ENCODE measurements at places on chromosomes 3 and 15.

DNA sequence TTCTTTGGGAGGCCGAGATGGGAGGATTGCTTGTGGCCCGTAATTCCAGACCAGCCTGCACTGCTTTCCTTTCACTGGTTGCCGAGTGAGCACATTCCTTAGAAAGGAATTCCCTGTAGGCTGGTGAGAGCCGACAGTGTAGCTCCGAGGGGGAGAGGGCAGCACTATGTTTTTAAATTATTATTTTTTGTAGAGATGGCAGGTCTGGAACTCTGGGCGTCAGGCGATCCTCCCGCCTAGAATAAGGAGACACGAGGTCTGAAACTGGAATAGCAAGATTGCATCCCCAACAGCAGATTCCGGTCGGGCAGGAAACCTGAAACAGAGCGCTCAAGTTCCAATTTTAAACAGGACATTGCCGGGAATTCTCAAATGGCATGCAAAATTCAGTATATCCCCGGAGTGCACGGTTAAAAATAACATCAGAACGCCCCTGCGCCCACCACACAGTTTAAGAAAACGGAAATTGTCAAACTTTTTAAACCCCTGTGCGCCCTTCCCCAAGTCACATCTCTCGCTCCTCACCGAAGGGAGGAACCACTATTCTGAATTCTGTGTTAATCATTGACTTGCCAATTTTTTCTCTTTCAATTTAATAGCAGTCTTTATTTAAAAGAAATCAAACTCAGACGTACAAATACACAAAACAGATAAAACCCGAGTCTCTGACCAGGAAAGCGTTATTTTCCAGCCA, 643 bp upstream of the RNU5B-1 start:
- DNase-seq: peak; percentile 43

DNA sequence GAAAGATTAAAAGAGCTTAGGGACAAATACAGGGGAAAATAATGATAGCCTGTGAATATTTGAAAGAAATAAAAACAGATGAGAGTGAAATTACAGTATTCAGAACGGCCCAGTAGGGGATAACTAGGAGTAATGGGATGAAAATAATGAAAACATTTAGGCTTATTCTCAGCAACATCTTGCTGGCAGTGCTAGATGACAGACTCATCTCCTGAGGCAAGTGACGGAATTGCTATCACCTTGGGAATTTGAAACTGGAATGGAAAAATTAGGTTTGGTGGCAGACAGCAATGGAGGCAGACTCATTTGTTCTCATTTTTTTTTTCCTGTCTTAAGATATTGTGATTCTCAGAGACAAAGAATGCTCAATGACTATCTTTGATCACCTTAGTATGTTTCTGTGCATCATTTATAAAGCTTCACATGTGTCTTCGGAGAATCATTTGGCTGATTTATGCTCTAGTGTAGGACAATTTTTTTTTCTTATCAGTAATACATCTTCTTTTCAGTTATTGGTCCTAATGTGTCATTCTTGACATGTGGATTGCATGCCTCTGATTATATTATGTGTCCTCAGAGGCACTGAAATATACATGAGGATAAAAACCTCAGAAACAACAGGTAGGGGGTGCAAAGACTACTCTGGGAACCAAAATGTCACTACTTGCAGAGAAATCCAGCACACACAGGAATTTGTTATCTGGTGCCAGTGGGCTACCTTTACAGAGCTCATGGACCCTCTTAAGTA, 711.7 kb downstream of the EDEM1 start:
- no peak for DNase-seq

DNA sequence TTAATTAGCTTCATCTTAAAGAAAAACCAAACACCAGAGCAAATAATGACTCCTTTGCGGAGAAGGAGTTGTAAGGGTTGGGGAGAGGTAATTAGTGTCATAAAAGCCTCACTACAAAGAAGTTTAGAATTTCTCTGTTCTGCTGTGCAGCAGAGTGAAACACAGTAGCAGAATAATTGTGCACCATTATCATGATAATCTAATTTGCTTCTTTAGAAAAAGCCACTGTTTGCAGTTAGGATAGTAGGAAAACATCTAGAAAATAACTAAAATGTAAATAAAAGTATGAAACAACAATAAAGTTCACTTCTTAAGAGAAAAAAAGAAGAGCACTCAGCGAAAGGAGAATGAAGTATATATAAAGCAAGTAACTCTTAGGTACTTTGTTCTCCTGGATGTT, 5.5 kb downstream of the SHOX2 start:
- DNase-seq: no peak

DNA sequence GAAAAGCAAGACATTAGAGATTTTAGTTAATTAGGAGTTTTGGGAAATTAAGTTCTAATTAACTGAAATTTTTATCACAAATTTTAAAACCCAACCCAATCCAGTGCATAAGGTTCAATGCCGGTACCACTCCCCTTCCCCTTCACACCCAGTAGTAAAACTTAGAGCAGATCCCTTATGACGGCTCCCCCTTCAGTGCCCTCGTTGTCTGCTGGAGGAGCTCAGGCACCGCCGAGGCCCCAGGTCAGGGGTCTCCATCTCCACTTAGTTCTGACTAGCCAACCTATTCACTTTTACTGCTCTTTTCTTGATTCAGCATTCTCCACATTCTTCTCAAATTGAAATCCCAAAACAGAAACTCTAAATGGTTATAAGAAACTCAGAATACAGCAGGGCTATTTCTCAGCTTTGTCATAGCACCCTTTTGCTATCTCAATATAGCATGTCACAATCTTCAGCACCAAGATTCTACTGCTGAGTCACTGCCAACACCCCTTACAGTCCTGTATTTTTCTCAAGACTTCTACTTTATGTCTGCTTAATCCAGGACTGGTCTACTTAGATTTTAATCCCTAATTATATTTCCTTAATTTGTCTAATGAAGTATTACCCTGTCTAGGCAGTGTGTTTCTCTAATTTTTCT, 39.8 kb downstream of the TUBGCP4 start:
- no peak for DNase-seq

GRCh38 chr3:17443142-17443541, 299.3 kb downstream of the TBC1D5 start:
- no peak for DNase-seq

GRCh38 chr3:14154895-14155440, 23.4 kb downstream of the XPC start:
- DNase-seq: no peak

DNA sequence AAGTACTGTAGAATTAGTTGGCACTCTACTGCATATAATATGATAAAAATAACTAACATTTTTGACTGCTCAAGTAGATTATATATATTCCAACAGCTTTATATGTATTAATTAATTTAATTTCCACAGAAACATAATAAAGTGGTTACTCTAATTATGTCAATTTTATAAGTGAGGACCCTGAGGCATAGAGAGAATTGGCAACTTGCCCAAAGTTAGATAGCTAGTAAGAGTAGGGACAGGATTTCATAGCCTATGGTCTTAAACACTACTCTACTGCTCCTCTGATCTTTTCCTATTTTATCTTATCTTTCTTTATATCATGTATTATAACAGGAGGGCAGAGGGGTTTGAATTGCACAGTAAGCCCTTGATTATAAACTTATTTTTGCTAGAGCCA, 418.7 kb upstream of the SGO1 start:
- DNase-seq: no peak

DNA sequence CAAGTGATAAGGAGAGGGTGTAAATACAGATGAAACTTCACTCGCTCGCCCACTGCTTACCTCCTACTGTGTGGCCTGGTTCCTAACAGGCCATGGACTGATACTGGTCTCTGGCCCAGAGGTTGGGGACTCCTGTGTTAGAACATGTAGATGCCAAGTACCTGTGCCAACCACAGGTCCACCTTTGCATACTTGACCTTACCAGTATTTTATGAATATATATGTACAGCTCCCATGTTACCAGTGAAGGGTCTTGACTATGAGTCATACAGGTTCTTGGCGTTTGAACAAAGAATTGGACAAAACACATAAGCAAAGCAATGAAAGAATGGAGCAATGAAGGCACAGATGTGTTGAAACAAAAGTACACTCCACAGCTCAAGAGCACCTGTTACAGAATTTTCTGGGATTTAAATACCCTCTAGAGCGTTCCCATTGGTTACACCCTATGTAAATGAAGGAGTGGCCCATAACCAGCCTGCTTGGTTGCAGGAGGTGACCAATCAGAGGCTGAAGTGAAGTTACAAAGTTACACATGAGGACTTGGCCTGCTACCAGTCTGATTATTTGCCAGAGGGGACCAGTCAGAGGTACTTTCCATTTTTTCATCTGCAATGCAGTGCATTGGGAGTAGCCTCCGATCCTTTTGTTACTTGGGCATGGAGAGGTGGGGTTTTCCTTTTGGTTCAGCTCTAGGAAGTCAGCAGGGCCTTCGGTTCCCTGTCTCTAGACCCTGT, 1.7 kb upstream of the GFM1 start:
- no peak for DNase-seq

DNA sequence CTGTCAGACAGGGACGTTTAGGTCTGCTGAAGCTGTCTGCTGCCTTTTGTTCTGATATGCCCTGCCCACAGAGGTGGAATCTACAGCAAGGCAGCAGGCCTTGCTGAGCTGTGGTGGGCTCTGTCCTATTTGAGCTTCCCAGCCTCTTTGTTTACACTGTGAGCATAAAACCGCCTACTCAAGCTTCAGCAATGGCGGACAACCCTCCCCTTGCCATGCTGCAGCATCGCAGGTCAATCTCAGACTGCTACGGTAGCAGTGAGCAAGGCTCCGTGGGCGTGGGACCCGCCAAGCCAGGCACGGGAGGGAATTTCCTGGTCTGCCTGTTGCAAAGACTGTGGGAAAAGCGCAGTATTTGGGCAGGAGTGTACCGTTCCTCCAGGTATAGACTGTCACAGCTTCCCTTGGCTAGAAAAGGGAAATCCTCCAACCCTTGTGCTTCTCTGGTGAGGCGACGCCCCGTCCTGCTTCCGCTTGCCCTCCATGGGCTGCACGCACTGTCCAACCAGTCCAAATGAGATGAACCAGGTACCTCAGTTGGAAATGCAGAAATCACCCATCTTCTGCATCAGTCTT, 71.4 kb downstream of the SPSB4 start:
- no peak for DNase-seq

- no peak for DNase-seq
These were observed 11.1 kb upstream of the EIF4A2 start for GRCh38 chr3:186772281-186772694.

GRCh38 chr3:71541313-71541712, 42.2 kb downstream of the FOXP1 start:
- no peak for DNase-seq

DNA sequence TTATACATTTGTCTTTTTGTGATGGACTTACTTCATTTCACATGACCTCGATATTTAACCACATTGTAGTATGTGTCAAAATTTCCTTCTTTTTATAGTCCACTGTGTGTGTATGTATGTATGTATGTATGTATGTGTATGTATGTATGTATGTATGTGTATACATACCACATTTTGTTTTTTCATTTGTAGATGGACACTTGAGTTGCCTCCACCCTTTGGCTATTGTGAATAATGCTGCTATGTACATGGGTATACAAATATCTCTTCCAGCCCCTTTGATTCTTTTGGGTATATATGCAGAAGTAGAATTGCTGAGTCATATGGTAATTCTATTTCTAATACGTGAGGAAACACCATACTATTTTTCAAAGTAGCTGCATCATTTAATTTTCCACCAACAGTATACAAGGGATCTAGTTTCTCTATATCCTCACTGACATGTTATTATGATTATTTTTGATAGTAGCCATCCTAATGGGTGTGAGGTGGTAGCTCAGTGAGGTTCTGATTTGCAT, 228.2 kb downstream of the OPA1 start:
- no peak for DNase-seq

DNA sequence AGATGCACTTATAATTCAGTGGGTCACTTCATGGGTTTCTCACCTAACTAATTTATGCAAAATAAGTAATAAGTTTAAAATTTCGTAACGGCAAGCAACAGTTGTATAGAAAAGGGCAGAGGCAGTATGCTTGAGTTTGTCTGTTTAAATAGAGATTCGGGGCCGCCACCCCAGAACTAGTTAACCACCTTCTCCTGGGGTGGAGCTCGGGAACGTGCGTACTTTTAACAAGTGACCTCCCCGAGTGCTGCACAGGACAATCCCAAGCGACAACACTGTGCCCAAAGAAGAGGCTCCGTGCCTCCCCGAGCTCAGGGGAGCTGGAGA, 439 bp downstream of the SSR3 start:
- DNase-seq: no peak

DNA sequence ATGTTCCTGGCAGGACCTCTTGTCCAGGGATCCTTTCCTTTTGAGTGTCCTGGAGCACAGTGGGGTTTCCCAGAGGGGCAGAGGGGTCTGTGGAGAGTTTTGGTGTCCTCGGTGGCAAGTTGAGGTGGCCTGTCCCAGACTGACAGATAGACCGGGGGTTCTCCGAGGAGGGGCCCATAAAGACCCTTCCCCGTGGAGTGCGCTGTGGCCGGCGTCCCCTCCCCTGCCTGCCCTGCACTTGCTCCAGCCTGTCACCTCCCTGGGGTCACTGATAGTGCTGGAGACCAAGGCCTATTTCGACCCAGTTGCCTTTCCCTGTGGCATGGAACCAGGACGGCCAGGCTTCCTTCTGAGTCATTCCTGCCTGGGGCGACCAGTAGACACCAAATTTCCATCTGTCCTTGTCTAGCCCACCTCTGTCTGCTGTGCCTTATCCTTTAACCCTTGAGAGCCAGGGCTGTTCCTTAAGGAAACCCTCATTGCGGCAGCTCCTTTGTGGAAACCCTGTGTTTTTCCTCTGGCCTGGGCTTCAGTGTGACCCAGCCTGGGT, 2.9 kb downstream of the MUC4 start:
- no peak for DNase-seq

- DNase-seq: no peak
These were observed 35.7 kb upstream of the BLM start for GRCh38 chr15:90681480-90681879.

DNA sequence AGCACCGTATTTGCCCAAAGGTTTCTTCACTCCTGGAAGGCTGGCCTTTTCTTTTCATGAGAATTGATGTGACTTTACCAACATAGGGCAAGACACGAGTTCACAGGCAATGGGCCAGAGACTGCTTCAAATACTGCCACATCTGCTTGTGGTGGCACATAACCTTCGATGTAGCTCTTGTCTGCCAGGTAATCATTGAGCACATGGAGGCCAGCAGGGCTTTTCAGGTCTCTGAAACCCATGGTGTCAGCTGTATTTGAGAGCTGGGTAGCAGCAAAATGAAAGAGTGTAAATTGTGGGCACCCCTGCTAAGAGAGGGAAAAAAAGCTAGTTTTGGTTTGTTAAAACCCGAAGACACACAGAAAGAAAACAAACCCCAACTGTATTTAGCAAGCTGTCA, 200.7 kb downstream of the NAALADL2 start:
- no peak for DNase-seq

All from activated T-cell treated with anti-CD3 and anti-CD28 coated beads, Interleukin-2, amount 50 U/mL, for 48 hours (primary cell).